ENCODE measurements at places on chromosomes 7 and 10. TPM values are rescaled to one million over a fixed set of nuclear protein-coding genes. Genes with fewer than 3 reads are reported as not detected.

GRCh38 chr10:61115897-61116296, 171.9 kb upstream of the RHOBTB1 start:
- no peak overlapping the region for H3K4me3 ChIP-seq
- H3K27ac ChIP-seq, result no peak overlapping the region
- no peaks in the 10 kb centered on the region for H3K36me3 ChIP-seq
- no peaks in the 10 kb centered on the region for H3K4me1 ChIP-seq
- no peaks in the 10 kb centered on the region for H3K27me3 ChIP-seq

GRCh38 chr7:105387508-105388355, 989 bp downstream of the SRPK2 start:
- H3K4me1 ChIP-seq, result peaks cover 11% of the 10 kb centered on the region
- peak overlapping the region; percentile 99 for H3K4me3 ChIP-seq
- DNase-seq, result peak; percentile 50
- peak overlapping the region; percentile 94 for H3K27ac ChIP-seq
- peaks cover 5% of the 10 kb centered on the region for H3K27me3 ChIP-seq

DNA sequence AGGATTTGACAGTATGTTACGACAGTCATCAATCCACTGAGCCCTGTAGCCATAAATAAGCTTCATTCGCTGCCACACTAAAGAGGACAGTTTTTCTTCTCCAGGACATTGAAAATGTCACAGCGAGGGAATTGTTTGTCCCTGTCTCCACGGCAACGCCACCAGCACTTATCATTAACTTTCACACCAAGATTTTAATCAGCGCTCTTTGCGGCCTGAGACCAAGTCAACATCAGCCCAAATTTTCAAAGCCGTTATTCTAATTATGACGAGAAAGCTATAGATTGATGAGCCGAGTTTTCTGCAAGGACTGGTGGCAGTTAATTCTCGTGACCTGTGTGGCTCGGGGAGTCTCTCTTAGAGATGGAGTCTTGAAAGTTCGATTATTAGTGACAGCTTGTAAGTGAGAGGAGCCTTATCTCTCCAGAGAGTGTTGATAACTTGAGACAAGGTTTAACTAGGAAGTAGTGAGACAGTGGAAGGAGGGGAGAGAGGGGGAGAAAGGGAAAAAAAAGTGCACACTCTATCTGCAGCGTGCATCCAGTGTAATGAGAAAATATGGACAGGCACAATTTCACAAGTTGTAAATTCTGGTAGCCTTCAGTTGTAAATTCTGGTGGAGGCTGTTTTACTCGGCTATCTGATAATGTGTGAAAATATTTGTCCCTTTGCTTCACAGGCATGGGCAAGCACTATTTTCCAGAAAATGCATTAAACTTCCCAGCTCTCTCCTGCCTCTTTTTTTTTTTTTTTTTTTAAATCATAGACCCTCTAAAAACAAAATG, 473.3 kb downstream of the LRMDA start:
- H3K27ac ChIP-seq, result no peak overlapping the region
- H3K4me3 ChIP-seq, result no peak overlapping the region
- peaks cover 3% of the 10 kb centered on the region for H3K27me3 ChIP-seq
- H3K36me3 ChIP-seq, result no peaks in the 10 kb centered on the region
- peaks cover 5% of the 10 kb centered on the region for H3K4me1 ChIP-seq
- no peak for DNase-seq

DNA sequence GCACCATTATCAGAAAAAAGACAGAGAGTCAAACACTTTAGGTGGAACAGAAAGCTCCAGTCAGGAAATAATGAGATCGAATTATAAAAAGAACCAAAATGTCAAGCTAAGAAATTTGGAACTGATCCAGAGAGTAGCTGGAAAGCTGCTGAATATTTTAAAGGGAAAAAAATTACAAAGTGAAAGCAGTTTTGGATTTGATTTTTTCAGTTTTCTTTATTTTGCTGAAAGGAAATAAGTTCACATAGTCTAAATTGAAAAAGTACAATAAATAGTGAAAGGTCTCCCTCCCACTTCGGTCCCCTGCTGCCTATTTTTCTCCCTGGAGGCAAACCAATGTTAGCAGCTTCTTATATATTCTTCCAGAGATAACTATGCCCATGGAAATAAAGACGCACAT, 11.3 kb upstream of the TOMM7 start:
- H3K27me3 ChIP-seq, result no peaks in the 10 kb centered on the region
- H3K4me1 ChIP-seq, result no peaks in the 10 kb centered on the region
- no peak overlapping the region for H3K4me3 ChIP-seq
- H3K27ac ChIP-seq, result no peak overlapping the region
- no peak for DNase-seq

- H3K4me1 ChIP-seq, result no peaks in the 10 kb centered on the region
- DNase-seq, result no peak
- H3K27me3 ChIP-seq, result no peaks in the 10 kb centered on the region
- H3K4me3 ChIP-seq, result no peak overlapping the region
- H3K27ac ChIP-seq, result no peak overlapping the region
These were observed 269.9 kb upstream of the MKLN1 start for GRCh38 chr7:131057794-131058070.

GRCh38 chr10:132851451-132851850, 65.5 kb upstream of the NKX6-2 start:
- H3K27ac ChIP-seq, result no peak overlapping the region
- no peak for DNase-seq
- no peak overlapping the region for H3K4me3 ChIP-seq
- no peaks in the 10 kb centered on the region for H3K4me1 ChIP-seq
- H3K27me3 ChIP-seq, result peaks cover 3% of the 10 kb centered on the region
- no peaks in the 10 kb centered on the region for H3K36me3 ChIP-seq

- H3K4me1 ChIP-seq, result peaks cover 10% of the 10 kb centered on the region
- no peaks in the 10 kb centered on the region for H3K36me3 ChIP-seq
These were observed at the start of gene FAM237B for GRCh38 chr7:90320801-90321494. Gene FAM237B, minus strand, starts transcription at chr7:90321304. Its CDS starts 1,556 bp downstream, at chr7:90319748.

- DNase-seq, result no peak
- peaks cover 4% of the 10 kb centered on the region for H3K27me3 ChIP-seq
- no peaks in the 10 kb centered on the region for H3K4me1 ChIP-seq
- no peak overlapping the region for H3K27ac ChIP-seq
These were observed 84.9 kb upstream of the ADRB1 start for GRCh38 chr10:113958631-113959382.

Gene CAV2
- 35.5 TPM for total RNA-seq

Gene LHFPL3
- total RNA-seq, result not detected
